ENCODE measurements at places on chromosomes 3 and 15.
A peak's percentile ranks its signal among the peaks of the same experiment; 100 is the strongest.

GRCh38 chr15:25250011-25250596 lies 188.7 kb downstream of the UBE3A start:
- DNase-seq: peak; percentile 12

DNA sequence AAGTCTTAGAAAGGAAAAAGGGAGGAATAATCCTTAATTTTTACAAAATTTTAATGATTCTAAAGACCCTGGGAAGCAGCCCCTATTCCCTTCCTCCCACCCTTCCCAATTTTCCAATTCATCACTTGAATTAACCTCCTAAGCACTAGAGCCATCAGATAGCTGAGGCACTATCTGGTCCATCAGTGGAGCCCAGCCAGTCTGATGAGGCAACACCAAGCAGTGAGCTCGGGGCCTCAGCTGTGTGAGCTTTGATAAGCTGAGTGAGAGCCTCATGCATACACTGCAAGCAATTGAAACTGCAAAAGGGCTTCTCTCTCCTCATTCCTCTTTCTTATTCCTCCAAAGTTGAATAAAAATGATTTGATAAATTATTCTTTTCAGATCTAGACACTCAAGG lies 31.9 kb downstream of the TUSC7 start:
- no peak for DNase-seq

DNA sequence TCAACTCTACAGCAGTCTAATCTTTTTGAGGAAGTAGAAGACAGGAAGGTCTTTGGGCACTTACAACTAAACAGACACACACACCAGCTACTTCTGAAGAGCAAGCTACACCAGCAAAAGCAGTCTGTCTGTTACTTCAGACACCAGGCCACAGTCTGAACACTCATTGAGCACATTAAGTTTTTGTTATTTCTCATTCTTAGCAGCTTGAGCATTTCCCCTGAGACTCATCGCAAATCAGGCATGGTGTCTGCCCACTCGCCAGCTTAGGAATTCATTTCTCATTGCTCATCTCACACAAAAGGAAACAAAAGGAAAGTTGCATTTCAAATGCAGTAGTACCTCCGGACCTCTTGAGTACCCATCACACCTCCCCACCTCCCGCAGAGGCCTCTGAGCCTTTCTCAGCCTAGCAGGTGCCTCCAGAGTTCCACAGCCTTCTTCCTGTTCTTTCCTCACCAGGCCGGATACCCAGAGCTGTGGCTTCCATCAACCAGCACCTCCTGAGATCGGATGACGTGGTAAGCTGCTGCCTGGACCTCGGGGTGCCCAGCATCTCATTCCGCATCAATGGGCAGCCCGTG lies 302.0 kb downstream of the RYR3 start:
- no peak for DNase-seq

- DNase-seq: no peak
Observed at GRCh38 chr15:52682781-52683180, 3.6 kb upstream of the ATOSA start.

- peak; percentile 78 for DNase-seq
Observed at GRCh38 chr15:84654689-84655453, 788 bp upstream of the WDR73 start.

DNA sequence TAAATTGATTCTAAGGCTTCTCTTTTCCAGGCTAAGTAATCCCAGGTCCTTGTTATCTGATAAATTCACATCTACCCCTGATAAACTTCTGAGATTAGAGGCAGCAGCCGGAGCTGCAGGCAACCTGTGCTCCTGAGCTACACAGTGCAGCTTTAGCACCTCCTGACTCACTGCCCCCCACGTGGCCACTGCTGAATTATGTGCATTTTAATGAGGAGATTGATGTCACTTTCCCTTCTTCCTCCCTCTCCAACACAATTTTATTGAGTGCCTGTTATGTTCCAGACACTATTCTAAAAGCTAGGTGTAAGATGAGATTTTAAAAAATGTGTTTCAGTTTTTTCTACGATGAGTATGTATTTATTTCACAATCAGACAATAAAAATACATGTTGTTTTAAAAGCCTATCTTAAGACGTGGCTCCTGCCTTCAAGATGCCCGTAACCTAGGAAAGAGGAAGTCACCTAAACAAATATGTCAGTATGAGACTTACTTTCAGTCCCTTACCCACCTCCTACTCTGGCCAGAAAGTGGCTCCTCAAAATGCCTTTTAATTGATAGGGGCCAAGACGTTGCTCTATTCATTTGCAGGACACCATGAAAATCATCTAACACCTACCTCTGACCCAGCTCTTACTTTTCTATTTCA lies 161.5 kb upstream of the PFN2 start:
- DNase-seq: no peak

GRCh38 chr15:78983146-78983918 lies 38.5 kb upstream of the CTSH start:
- no peak for DNase-seq

DNA sequence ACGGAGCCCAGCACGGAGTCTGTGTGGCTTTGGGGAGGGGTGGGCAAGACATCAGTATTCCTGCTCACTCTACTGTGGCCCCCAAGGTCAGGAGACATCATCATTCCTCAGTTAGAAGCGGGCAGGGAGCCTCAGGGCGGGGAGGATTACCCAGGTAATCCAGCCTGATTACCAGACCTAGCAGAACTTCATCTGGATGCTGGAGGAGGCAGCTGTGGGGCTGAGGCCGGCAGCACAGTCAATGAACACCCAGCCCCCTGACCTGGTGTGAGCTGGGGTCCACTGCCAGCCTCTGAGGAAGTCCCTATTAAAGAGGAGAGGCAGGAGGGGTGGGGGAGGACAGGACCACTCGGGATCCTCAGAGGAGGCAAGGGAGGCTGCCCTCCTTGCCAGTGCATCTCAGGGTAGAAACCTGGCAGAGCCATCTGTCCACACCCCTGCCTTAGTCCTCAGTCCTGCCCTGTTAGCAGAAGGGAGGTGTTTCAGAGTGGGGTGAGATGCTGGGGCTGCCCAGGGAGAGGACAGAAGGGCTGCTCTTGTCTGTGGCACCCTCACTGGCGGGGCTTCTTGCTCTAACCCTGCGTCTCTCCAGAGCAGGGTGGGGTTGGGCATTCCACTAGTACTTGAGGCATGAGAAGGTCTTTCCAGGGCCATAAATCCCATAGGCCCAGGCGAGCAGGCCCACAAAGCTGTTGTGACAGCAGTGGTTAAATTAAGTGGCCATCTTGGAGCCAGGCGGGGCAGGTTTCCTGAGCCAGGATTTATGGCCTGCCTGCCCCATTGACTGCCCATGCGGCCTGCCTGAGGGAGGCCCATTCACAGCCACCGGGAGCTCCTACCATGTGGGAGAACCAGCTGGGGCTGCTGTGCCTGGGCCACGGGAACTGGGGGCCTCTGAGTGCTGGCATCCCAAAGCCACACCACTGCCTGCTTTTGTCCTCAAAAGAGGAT lies 82.1 kb downstream of the LINGO1 start:
- DNase-seq: no peak

- DNase-seq: no peak
Observed at GRCh38 chr3:177108648-177109047, 88.6 kb downstream of the TBL1XR1 start.

- DNase-seq: no peak
Observed at GRCh38 chr15:88803920-88804247, 648 bp downstream of the ACAN start.

DNA sequence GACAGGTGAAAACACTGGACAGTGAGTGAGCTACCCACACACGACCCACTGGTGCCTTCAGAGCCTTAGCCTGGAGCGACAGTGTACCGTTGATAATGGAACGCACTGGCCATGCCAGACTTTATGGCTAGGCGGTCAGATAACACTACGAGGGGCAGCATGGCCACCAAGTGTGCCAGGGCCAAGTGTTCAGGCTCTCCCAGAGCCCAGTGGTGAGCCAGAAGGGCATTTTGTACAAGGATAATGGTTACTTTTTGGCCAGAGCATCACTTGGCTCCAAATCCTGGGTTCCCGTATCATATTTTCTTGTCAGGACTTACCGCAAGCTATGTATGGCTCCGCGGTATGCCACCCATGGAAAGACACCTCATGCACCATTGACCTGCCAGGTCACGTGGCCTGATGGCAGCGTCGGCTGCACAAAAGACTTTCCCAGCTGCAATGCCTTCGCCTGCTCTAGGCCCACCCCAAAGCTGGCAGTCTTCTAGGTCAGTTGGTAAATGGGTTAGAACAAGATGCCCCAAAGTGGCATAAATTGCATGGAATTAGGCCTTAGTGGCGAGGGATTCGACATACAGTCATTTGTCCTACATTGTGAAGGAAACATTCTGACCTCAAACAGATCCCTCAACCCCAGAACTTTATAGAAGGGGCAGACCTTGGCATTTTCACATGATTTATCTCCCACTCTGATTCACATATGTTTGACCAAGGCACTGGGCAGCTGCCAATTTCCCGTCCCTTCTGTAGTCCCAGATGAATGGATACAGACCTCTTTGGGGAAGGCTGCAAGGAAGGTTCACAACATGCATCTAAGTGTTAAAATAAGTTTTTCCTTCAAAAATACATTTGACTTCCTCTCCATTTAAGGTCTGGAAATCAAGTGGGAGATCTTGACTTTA lies 12.2 kb upstream of the SLC28A1 start:
- DNase-seq: no peak

- no peak for DNase-seq
Observed at GRCh38 chr15:101537483-101538080, 48.1 kb upstream of the PCSK6 start.

- no peak for DNase-seq
Observed at GRCh38 chr15:89197503-89197971, 23.8 kb downstream of the RLBP1 start.

- no peak for DNase-seq
Observed at GRCh38 chr3:39707314-39707909, 102.0 kb upstream of the MYRIP start.

DNA sequence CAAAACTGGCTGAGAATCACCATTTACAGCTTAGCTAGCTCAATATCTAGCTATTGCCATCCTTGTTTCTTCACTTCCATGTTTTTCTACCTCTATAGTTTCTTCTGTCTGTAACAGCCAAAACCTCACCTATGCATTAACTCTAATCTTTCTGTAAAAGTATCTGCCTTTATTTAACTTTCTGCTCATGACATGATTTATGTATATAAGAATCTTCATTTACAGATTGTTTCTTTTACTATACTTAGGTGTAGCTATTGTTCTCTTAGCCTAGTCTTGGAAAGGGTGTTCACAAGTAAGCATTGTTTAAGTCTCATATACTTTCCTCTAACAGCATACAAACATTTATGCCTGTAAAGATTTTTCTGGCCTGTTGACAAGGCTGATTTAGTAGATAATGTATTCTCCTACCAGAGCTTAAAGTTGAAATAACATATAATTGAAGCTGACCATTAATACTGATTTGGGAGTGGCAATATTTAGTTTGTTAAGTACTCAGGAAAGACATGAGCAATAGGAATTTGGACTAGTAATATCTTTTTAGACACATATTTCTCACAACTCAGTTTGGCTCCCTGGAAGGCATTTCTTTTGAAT lies 9.4 kb downstream of the FILIP1L start:
- no peak for DNase-seq

All from breast epithelium (tissue), 4 donors.